CD8-positive, alpha-beta memory T cell (primary cell): ENCODE measurements at places on chromosomes 6 and 20. TPM values are rescaled to one million over a fixed set of nuclear protein-coding genes. Genes with fewer than 3 reads are reported as not detected.
A peak's percentile ranks its signal among the peaks of the same experiment; 100 is the strongest.

GRCh38 chr20:3090565-3090964 lies 6.0 kb upstream of the AVP start:
- no peak overlapping the region for H3K27ac ChIP-seq
- no peak overlapping the region for H3K4me3 ChIP-seq
- no peak for DNase-seq
- peaks cover 20% of the 10 kb centered on the region for H3K4me1 ChIP-seq
- no peaks in the 10 kb centered on the region for H3K36me3 ChIP-seq
- H3K27me3 ChIP-seq = no peaks in the 10 kb centered on the region

DNA sequence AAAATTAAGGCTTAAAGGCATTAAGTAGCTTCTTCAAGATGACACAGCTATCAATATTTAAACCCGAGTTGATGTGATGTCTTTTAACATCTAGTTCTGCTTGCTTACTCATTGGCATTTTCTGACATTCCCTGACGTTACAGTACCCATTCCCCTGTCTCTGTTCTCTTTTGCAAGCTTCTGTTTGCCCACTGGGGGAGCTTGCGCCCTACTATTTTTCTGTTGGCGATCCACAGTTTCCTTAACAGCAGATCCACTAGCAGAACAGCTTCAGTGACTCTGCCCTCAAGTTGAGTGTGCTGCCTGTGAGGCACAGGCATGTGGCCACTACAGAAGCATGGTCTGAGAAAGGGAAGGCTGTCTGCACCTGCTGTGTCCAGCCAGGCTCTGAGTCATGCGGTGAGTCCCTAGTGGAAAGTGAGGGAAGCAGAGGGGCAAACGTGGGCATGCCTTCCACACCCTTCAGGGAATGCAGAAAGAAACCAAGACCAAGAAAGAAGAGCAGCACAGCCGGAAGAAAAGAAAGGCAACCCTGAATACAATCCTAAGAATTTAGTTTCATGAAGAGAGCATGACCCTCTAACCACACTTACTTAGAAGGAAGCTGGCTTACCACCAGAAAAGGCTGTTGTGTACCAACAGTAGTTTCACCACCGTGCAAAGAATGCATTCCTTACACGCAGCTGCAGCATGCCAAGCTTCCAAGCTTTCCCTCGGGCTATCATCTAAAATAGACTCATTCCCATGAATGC lies 97.7 kb upstream of the VGLL2 start:
- H3K4me3 ChIP-seq = no peak overlapping the region
- no peak overlapping the region for H3K27ac ChIP-seq
- H3K27me3 ChIP-seq = no peaks in the 10 kb centered on the region
- no peaks in the 10 kb centered on the region for H3K36me3 ChIP-seq

DNA sequence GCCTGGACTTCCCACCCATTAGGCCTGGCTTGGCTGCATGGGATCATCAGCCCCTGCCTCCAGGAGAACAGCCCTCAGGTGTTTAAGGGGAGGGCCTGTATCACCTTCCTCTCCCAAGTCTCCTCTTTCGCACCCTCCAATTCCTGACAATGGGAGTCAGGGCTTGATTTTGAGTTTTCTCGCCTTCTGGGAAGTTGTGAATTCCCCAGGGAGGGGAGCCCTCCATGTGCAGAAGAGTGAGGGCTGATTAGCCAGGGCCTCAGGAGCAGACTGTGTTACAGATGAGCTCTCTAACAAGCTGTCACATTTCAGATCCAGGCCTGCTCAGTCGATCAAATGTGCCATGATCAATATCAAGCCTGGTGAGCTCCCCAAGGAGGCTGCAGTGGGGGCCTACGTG lies 42.4 kb downstream of the CNBD2 start:
- no peak for DNase-seq
- H3K4me3 ChIP-seq = no peak overlapping the region
- H3K36me3 ChIP-seq = no peaks in the 10 kb centered on the region
- H3K27me3 ChIP-seq = no peaks in the 10 kb centered on the region
- H3K27ac ChIP-seq = no peak overlapping the region
- no peaks in the 10 kb centered on the region for H3K4me1 ChIP-seq

DNA sequence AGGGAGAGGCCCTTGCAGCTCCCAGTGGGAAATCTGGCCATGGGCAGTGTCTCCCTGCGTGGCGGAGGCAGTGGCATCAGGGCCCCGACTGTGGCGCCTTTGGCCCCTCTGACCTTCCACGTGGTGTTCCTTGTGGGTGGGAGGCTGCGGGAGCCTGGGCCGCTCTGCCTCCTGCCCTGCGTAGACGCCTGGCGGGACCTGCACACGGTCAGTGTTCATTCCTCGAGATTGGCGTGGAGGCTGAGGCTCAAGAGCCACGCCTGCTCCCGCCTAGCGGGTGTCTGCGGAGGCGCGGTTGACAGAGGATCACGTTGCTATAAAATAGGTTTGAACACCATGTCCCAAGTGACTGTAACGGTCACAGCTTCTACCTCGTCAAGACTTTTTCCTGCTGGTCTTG lies 14.0 kb downstream of the COL9A3 start:
- no peak overlapping the region for H3K4me3 ChIP-seq
- no peak for DNase-seq
- H3K36me3 ChIP-seq = no peaks in the 10 kb centered on the region
- no peaks in the 10 kb centered on the region for H3K27me3 ChIP-seq

GRCh38 chr20:26163890-26164289 lies 467.2 kb upstream of the ZNF337 start:
- no peak for DNase-seq
- no peaks in the 10 kb centered on the region for H3K36me3 ChIP-seq

GRCh38 chr6:44309092-44309491 lies 4.1 kb downstream of the AARS2 start:
- no peaks in the 10 kb centered on the region for H3K27me3 ChIP-seq
- no peak overlapping the region for H3K27ac ChIP-seq
- H3K4me1 ChIP-seq = peaks cover 11% of the 10 kb centered on the region
- peaks cover 46% of the 10 kb centered on the region for H3K36me3 ChIP-seq
- no peak overlapping the region for H3K4me3 ChIP-seq
- DNase-seq = no peak

MRPS18B gene
- 103 TPM for total RNA-seq

DNA sequence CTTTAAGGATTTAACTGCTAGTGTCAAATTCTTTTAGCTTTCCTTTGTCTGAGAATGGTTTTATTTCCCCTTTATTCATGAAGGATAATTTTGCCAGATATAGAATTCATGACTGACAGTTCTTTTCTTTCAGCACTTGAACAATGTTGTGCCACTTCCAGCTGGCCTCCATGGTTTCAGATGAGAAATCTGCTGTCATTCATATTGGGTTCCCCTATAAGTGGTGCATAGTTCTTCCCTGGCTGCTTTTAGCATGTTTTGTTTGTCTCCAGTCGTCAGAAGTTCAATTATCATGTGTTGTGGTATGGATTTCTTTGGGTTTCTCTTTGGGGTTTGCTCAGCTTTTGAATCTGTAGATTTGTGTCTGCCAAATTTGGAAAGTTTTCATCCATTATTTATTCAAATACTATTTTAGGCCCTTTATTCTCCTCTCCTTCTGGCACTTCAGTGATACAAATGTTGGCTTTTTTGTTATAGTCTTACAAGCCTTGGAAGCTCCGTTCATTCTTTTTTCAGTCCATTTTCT lies 76.3 kb upstream of the TGM3 start:
- H3K27me3 ChIP-seq = no peaks in the 10 kb centered on the region
- H3K4me3 ChIP-seq = no peak overlapping the region
- no peaks in the 10 kb centered on the region for H3K4me1 ChIP-seq
- no peaks in the 10 kb centered on the region for H3K36me3 ChIP-seq
- no peak for DNase-seq

DNA sequence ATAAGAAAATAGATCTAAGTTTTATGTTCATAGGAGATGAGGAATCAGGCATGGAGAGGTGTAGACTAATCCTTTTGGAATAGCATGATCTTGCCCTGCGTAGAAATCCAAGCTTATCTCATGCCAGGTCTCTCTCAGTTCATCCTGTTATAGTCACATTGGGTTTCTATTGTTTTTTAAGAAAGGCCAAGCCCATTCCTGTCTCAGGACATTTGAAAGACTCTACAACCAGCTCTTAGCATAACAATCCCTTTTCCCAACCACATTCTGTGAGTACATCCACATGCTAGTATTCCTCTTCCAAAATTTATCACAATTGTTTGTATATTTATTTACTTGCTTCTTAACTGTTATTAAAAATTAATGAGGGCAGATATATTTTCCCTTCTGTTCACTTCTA lies 130.3 kb downstream of the MMUT start:
- no peak overlapping the region for H3K27ac ChIP-seq
- DNase-seq = no peak
- H3K4me3 ChIP-seq = no peak overlapping the region
- H3K36me3 ChIP-seq = no peaks in the 10 kb centered on the region
- no peaks in the 10 kb centered on the region for H3K27me3 ChIP-seq

DUSP15 gene
- total RNA-seq = not detected

GRCh38 chr6:107466062-107466461 lies 6.7 kb upstream of the PDSS2 start:
- H3K27me3 ChIP-seq = no peaks in the 10 kb centered on the region
- H3K36me3 ChIP-seq = no peaks in the 10 kb centered on the region
- no peaks in the 10 kb centered on the region for H3K4me1 ChIP-seq
- no peak for DNase-seq

DNA sequence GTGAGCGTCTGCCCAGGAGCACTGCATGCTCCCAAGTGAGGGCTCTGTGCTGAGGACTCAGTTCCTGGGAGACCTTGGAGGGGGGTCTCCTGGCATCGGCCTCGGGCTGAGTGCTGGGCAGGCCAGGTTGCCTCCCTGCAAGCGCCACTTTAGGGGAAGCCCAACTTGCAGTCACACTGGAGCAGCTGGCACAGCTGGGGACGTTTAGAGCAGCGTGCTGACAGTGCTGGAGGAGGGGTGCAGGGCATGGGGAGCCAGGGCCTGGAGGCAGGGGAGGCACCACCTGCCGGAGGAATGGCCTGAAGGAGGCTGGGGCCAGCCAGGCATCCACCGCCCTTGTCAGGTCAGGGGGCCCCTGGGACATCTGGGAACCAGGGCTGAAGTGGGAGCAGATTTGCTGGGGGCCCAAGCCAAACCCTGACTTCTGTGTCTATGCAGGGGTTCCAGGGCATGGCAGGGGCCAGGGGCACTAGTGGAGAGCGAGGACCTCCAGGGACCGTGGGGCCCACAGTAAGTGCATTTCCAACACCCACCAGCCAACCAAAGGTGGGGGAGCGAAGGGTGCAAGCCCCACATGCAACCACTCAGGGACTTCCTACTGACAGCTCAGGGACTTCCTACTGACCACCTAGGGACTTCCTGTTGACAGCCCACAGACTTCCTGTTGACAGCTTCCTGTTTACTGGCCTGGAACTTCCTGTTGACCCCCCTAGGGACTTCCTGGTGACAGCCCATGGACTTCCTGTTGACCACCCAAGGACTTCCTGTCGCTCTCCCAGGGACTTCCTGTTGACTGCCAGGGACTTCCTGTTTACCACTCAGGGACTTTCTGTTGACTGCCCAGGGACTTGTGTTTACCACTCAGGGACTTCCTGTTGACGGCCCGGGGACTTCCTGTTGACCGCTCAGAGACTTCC lies 33.6 kb downstream of the COL20A1 start:
- H3K4me3 ChIP-seq = no peak overlapping the region
- no peaks in the 10 kb centered on the region for H3K36me3 ChIP-seq
- H3K27ac ChIP-seq = peak overlapping the region; percentile 44
- DNase-seq = no peak
- H3K4me1 ChIP-seq = peaks cover 13% of the 10 kb centered on the region

PTPN1 gene
- 64.2 TPM for total RNA-seq

GRCh38 chr20:41631826-41632225 lies 13.6 kb upstream of the CHD6 start:
- no peak for DNase-seq
- no peak overlapping the region for H3K27ac ChIP-seq
- no peaks in the 10 kb centered on the region for H3K36me3 ChIP-seq
- H3K4me1 ChIP-seq = no peaks in the 10 kb centered on the region

DNA sequence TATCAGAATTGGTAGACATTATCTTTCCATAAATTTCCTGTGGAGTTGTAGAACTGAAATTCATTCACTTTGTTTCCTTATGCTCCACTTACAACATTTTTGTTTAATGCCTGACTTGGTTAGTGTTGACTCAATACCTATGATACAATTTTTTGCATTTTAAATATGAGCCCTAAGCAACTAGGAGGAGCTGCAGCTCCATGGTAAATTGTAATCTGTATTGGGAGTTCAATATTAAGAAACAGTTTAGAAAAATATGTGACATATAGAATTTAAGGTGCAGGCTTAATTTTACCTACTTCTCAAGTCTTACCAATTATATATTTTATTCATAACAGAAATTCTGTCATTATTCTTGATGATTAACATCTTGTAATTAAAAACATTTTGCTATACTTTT lies 868.3 kb downstream of the EYS start:
- no peak overlapping the region for H3K27ac ChIP-seq
- DNase-seq = no peak
- H3K36me3 ChIP-seq = no peaks in the 10 kb centered on the region
- H3K27me3 ChIP-seq = no peaks in the 10 kb centered on the region
- H3K4me1 ChIP-seq = no peaks in the 10 kb centered on the region

- no peaks in the 10 kb centered on the region for H3K4me1 ChIP-seq
- H3K36me3 ChIP-seq = no peaks in the 10 kb centered on the region
- DNase-seq = no peak
- H3K4me3 ChIP-seq = no peak overlapping the region
These were observed 80.5 kb downstream of the SMPDL3A start for GRCh38 chr6:122869437-122870024.

DNA sequence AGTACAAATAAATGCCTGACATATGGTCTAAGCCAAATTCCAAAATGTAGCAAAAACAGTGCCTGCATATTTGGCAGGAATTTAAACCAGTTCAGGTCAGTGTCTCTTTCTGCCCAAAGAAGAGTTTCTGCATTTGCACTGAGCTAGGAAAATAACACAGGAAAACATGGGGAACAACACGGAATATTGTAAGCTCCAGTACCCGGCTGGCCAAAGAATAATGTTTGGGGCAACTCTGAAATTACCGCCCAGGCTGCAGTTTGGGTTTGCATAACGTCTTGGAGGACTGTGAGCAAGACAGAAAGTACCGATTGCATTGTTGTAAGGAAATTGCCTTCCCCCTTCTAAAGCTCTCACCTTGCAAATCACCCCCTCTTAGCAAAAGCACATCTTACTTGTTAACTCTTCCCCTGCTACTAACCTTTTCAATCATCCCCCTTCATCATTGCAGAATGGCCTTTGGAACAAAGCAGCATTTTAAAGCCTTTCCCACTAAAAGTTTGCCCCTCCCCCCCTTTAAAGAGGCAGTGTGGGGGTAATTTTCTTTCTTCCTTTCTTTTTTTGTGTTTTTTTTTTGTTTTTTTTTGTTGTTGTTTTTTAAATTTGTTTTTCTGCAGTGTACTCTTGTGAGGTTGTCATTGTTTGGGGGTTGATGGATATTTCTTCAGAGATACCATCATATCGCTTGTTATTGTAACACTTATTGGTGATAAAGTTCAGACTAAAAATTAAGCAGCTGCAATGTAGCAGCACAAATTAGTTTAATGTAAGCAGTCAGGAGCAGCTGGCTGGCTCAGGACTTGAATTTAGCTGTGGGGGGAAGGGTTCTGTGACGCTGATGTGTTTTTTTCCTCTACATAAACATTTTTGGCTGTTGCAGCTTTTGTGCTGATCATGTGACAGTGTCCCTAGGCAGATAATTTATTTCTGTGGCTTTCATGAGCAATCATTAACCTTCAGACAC lies 100.0 kb upstream of the CITED2 start:
- no peak overlapping the region for H3K4me3 ChIP-seq
- no peaks in the 10 kb centered on the region for H3K27me3 ChIP-seq
- H3K27ac ChIP-seq = peak overlapping the region; percentile 51
- H3K36me3 ChIP-seq = no peaks in the 10 kb centered on the region

- no peaks in the 10 kb centered on the region for H3K27me3 ChIP-seq
- no peak overlapping the region for H3K27ac ChIP-seq
- H3K4me1 ChIP-seq = no peaks in the 10 kb centered on the region
- H3K36me3 ChIP-seq = no peaks in the 10 kb centered on the region
- DNase-seq = no peak
These were observed 14.0 kb downstream of the TRDN start for GRCh38 chr6:123622780-123623179.

WFDC11 gene
- total RNA-seq = not detected
